ENCODE measurements at places on chromosomes 5 and 9.
A peak's percentile ranks its signal among the peaks of the same experiment; 100 is the strongest.

- peak; percentile 53 for DNase-seq
Observed at GRCh38 chr5:40679913-40680681, at the start of gene PTGER4. PTGER4 (plus strand) TSS chr5:40679915; CDS start chr5:40680994, 1,079 bp downstream.

- peak; percentile 5 for DNase-seq
Observed at GRCh38 chr9:5336688-5337087, 3.0 kb downstream of the RLN1 start.

GRCh38 chr5:6820851-6821479 is 107.7 kb downstream of the TENT4A start:
- peak; percentile 65 for DNase-seq

DNA sequence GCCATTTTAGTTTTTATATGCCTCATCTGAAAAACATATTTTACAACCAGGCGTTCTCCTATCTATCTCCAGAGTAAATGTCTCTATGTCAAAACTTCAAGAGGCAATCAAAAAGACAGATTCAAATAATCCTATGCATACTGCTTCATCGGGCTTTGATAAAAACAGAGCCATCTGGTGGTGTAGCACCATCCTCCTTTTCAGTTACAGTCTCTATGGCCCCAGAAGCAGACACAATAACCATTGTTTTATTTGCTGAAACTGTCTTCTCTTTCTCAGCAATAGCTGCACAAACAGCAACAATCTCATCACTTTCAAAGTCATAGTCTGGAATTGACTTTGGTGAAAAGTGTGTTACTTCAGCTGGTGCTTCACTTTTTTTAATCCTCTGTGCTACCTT is 36.3 kb downstream of the PTGER4 start:
- no peak for DNase-seq

- no peak for DNase-seq
Observed at GRCh38 chr9:73451003-73451402, 299.3 kb downstream of the ANXA1 start.

Measured in stimulated activated CD4-positive, alpha-beta T cell treated with anti-CD3 and anti-CD28 coated beads, Interleukin-15, amount 100 ng/mL, for 24 hours (primary cell).